ENCODE measurements at places on chromosomes 6 and 20.

DNA sequence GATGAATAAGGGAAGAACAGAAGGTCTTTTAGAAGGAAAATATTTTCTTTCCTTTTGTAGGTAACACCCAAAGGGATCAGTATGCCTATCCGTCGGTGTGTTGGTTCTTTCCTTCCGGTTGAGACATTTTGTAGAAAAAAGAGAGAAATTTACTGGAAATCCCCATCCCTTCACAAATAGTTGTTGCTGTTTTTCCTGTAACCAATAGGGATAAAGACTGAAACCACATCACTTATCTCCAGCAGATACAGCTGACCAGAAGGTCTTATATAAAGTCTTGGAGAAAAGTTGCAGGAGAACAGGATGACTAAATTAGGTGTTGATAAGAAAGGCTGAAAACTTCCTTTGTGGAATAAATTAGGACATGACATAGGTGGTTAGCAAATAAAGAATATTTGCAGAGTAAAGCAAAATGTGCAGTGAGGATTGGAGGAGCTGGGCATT, 14.8 kb upstream of the HLA-DRB1 start:
- no peak for DNase-seq

GRCh38 chr6:22673474-22673873, 104.1 kb downstream of the HDGFL1 start:
- no peak for DNase-seq

DNA sequence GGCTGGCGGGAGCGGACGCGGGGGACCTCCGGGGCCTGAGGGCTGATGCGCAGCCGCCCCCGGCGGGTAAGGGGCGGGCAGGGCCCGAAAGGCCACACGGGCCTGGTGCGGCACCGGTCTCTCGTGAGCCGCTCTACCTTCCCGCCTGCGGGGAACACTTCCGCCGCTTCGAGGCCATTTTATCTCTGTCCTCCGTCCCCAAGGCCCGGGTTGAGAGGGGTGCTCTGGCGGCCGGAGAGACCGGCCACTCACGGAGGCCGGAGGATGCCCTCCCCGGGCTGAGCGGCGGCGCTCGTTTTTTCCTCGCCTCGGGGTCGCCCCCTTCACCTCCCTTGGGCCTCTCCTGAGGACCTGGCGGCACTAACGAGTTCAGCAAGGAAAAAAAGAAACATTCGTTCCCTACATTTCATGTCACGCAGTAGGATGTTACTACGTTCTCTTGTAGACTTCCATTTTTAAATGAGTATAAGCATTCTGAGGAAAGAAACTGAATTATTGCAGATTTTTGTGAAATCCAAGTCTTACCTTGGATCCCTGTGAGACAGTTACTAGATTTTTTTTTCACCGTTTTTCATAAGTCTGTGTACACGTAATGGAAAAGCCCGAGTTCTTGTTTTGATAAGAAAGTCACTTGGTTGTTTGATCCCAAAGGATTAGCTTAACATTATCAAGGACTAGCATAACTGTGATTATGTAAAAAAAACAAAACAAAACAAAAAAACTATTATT, 575 bp downstream of the WTAP start:
- peak; percentile 27 for DNase-seq

- DNase-seq: no peak
Measured at GRCh38 chr6:147213772-147214171, 9.6 kb downstream of the STXBP5 start.

- no peak for DNase-seq
Measured at GRCh38 chr6:71420095-71420692, 131.6 kb downstream of the OGFRL1 start.

- DNase-seq: no peak
Measured at GRCh38 chr6:109059153-109059552, 35.5 kb downstream of the SESN1 start.

DNA sequence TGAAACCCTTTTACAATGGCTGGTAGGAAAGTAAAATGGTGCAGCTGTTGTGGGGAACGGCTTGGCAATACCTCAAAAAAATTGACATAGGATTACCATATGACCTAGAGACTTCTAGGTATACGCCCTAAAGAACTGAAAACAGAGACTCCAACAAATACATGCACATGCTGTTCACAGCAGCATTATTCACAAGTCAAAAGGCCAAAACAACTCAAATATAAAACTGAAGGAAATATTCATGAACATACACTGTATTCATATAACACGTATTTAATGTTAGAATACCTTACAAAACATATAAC, 74.6 kb downstream of the FOXA2 start:
- DNase-seq: no peak

- DNase-seq: no peak
Measured at GRCh38 chr20:44491635-44492395, 16.1 kb downstream of the TTPAL start.

GRCh38 chr6:126919947-126920346, 198.5 kb upstream of the RSPO3 start:
- DNase-seq: peak; percentile 62

DNA sequence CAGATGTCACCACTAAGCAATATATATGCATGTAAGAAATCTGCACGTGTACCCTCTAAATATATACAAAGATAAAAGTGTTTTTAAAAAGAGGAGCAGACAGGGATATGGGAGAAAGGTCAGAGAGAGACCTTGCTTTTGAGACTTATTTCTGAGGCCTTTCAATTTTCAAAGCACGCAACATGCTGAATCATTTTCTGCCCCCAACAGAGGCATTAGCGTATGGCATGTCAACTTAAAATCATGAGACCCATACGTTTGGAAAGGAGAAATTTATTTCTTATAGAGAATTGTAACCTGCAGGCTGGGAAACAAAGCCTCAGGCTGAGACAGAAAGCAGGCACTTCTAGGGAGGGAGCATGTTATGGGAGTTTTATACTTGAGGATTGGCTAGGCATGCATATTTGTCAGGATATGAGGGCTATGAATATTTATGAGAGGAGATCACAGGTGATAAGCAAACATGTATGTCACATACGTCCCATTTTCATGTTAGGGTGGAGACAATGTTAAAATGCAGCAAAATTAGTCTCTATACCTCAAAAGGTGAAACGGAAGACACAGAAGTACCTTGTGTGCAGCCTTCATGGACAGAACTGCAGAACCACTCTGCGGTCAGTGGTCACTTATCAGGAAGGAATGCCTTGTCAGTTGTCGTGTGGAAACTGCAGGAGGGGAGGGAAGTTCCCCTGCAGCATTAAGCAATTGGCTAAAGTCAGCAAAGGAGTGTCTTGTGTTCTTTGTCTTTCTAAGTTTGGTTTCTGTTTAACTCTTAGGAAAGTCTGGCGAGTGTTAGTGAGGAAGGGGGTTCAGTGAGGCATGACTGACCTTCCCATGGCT, 6.3 kb upstream of the GABRR2 start:
- DNase-seq: no peak

DNA sequence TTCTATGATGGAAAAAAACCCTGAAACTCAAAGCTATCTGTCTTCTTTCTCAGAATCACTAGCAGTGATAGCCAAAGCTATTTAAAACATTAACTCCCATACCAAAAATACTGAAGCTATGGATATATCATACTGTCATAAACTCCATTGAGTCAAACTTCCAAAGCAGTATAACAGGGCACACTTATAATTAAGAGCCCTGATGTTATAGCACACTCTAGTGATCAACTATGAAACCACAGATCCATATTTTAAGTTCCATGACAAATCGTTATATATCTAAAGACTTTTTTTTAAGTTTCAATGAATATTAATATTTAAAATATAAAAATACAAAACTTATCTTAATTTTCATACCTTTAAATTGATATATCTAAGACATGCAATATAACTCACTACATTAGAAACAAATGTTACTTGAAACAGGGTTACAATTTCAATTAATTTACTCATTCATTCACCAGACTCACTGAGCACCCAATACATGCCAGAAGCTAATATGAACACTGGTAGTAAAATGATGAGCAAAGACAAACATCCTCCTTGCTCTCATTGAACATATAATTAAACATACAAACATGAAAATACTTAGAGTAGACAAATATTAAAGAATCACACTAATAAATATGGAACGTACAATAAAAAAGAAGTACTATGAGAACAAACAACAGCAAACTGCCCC, 69.3 kb downstream of the IBTK start:
- peak; percentile 13 for DNase-seq

- DNase-seq: no peak
Measured at GRCh38 chr6:136127873-136128272, 122.2 kb downstream of the MTFR2 start.

- DNase-seq: no peak
Measured at GRCh38 chr20:48486065-48486464, 341.7 kb downstream of the PREX1 start.

- no peak for DNase-seq
Measured at GRCh38 chr20:45918182-45918737, 6.3 kb upstream of the PLTP start.

DNA sequence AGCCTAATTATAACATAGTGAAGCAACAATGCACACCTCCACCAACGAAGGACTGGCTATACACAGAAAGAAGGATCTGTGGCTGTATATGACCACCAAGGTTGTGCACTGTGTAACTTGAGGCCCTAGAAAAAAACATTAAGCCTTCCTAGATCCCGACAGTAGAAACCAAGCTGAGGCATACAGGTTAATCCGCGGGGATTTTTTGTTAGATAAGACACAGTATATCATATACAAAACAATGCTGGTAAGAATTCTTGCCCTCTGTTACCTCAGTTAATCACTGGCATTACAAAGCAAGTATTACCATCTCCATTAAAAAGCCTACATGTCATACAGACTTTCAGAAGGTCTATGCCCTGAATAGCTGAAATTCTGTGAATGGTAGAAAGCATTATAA, 228.8 kb downstream of the TBC1D32 start:
- DNase-seq: no peak

DNA sequence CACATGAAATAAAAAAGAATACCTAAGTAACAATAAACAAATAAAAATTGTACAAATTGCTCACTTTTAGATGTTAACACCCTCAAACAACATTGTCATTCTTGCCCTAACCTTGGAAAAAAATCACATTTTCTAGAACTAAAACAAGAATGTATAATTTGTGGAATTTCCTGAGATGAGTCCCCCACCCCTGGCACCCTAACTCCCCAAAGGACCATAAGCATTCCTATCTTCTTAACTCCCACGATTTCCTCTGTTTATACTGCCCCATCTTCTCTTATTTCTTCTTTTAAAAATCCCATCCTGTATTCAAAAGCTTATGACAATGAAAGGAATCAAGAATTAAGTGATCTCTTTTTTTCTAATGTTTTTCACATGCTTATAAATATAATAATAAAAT, 70.9 kb downstream of the IBTK start:
- no peak for DNase-seq

- DNase-seq: no peak
Measured at GRCh38 chr6:160882006-160882405, 109.6 kb upstream of the MAP3K4 start.

- DNase-seq: no peak
Measured at GRCh38 chr6:137305691-137306090, 86.5 kb upstream of the IFNGR1 start.

DNA sequence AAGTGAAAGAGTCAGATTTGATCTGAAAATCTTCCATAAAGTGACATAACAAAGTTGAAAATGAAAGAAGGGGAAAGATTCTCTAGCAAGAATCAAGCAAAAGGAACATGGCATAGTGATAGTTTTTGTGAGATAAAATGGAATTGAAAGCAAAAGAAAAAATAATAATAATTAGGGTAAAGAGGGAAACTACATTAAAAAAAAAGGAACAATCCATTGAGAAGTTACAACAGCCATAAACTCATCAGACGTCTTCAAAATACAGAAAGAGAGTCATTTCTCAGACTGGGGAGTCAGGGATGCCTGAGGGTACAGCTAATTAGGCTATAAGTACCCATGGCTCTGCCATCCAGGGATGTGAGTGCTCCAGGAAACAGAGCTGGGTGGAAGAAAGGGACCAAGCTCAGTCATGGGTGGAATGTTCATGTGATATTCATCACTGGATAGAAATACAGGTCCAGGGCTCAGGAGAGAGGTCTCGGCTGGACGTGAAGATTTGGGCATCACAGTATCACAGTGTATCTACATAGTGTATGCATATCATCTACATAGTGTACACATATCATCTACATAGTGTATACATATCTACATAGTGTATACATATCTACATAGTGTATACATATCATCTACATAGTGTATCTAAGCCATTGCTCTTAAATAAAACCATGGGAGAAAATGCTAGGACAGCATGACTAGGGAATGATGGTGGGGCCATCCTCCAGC, 29.4 kb downstream of the DUSP22 start:
- no peak for DNase-seq

DNA sequence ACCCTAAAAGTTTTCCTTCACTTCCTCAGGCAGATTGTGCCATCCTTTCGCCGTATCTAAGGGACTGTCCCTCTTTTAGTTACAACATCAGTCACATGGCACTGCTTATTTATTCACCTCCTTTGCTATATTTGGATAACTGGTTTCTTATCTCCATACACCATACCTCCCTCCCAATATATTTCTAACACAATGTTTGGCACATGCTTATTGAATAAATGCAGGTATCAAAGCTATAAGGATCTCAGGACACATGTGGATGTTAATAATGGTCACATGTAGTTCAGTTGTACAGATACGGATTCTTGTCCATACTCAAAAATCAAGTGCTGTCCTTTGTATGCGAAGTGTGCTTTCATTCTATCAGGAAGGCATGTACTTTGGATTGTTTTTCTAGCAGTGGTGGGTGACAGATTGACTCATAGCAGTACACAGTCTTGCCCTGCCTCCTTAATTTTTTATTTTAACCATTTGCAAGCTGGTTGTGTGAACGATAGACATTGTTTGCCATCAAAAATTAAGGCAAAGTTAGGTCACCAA, 407.1 kb upstream of the RUNX2 start:
- DNase-seq: no peak

DNA sequence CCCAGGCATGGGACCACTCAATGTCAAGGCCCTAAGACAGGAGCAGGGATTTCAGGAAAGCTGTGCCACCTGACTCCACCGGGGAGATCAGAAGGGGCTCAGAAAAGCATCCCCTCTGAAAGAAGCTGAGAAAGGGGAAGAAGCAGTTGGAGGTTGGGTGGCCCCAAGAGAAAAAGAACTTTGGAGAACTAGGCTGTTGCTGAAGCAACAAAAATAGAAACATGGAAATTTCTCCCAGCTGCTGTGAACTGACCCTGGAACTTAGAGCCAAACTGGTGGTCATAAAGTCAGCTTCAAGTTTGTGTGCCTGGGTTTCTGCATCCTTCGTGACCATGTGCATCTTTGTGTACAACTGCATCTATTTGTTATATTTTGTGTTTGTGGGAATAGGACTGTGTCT, 534.5 kb downstream of the MAFB start:
- no peak for DNase-seq
